ENCODE measurements at places on chromosomes 4 and X. TPM values are rescaled to one million over a fixed set of nuclear protein-coding genes. Genes with fewer than 3 reads are reported as not detected.
A peak's percentile ranks its signal among the peaks of the same experiment; 100 is the strongest.

The GPAT3 gene
- total RNA-seq: 7.8 TPM

The RASSF6 gene
- not detected for total RNA-seq

The KCNIP4 gene
- total RNA-seq: not detected

GRCh38 chr4:56972389-56972788, 5.0 kb downstream of the NOA1 start:
- no peak for DNase-seq

DNA sequence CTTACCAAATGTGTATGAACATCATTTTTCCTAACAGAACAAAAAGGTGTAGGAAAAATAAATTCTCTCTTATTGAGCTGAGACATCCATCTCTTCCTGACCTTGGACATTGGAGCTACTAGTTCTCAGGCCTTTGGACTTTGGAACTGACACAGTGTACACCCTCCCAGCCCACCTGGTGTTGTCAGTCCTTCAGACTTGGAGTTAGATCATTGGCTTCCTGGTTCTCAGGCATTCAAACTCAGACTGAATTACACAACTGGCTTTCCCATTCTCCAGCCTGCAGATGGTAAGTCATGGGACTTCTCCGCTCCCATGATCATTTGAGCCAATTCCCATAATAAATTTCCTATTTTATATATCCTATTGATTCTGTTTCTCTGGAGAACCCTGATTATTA, 84.8 kb upstream of the EDNRA start:
- no peak for DNase-seq

GRCh38 chrX:134898440-134898839, 92.4 kb upstream of the SMIM10 start:
- no peak for DNase-seq

DNA sequence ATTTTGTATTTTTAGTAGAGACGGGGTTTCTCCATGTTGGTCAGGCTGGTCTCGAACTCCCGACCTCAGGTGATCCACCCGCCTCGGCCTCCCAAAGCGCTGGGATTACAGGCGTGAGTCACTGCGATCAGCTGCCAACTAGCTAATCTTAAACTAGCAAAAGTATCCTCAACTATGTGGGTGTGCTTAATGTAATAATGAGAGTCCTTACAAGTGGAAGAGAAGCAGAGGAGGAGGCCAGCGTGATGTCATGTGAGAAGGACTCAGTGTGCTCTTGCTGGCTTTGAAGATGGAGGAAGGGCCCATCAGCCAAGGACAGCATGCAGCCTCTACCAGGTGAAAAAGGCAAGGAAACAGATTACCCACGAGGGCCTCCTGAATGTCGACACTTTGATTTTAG, 19.6 kb downstream of the SCD5 start:
- no peak for DNase-seq

GRCh38 chr4:143411527-143412419, 75.1 kb downstream of the GAB1 start:
- peak; percentile 8 for DNase-seq

GRCh38 chrX:54602563-54602962, 72.5 kb downstream of the GNL3L start:
- no peak for DNase-seq

DNA sequence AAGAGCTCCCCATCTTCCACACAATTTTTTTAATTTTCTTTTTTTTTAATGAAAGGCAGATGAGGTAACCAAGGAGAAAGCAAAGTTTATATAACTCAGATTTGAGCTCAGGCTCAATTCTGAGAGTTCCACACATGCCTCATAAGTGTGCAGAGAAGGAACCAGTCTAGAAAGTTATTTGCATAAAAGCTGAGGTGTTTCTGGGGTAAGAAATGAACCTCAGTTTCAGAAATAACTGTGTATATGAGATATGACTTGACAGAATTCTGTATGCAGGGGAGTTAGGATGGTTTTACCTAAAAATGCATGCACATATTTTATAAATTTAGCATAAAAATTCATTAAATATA, 51.3 kb downstream of the DTHD1 start:
- no peak for DNase-seq

DNA sequence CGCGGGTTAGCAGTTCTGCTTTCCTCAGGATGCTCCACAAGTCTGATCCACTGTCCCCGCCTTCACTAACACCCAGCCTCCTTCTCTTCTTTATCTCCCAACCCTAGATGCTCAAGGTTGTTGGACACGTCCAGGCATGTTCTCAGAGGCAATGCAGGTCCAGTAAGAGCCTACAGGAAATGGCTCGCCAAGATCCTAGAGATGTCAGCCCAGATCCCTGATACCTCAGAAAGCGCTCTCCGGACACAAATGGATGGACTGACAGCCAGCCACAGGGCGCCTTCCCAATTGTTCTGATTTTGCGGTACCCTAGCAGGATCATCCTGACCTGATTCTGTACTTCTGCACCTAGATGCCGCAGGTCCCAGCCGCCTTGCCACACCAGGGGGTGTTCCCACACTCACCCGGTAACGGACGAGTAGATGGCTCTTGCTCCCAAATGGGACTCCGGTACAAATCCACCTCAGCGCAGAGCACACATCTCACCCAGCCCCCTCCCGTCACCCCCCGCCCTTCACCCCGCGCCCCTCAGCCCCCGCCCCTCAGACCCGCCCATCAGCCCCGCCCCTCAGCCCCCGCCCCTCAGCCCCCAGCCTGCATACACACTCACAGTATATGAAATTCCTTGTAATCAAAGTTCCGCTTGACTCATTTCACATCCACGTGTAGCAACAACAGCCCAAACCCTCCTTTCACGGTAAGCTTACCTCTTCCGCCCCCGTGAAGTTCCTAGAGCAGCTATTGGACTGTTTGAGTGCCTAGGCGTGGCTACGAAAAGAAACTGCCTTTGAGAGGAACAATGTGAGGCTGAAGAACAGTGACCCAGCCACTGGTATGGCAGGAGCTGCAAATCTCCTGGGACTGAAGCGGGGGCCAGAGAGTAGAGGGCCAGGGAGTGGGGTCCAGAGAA, at the start of gene EDA2R:
Gene EDA2R (minus strand): TSS at position 488 of the 910 bp plus-strand sequence. CDS start 23,058 bp downstream, outside the sequence.
- DNase-seq: peak; percentile 30

DNA sequence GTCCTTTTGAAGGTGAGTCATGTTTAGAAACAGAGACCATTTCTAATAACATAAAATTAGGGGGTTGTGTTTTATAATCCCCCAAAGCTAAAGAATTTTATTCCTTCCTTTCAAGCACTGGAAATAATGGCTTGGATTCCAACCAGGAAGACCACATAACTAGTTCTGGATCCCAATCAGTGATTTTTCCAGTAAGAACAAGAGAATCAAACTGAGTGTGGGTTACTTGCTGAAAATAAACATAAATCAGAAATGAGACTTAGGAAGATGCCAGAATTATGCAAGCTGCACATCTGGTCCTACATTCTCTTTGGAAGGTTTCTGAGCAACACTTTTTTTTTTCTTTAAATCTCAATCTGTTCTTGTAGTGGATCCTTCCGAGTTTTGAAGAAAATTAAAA, 76.3 kb downstream of the SOWAHB start:
- no peak for DNase-seq

All from G401 (cell line).